DMS153 (cell line): ENCODE measurements at places on chromosomes 2 and 18.

GRCh38 chr2:68764806-68765311, 30.2 kb downstream of the ARHGAP25 start:
- DNase-seq, result no peak

GRCh38 chr2:113407446-113408099, 29.9 kb upstream of the ZNG1B start:
- DNase-seq, result no peak

- peak; percentile 40 for DNase-seq
These were observed 210.9 kb downstream of the L3MBTL4 start for GRCh38 chr18:6203791-6204190.

GRCh38 chr2:141595316-141595920, 535.4 kb downstream of the LRP1B start:
- DNase-seq, result no peak
